Dermis microvascular lymphatic vessel endothelial cell (primary cell): ENCODE measurements at places on chromosomes 11 and 22. TPM values are rescaled to one million over a fixed set of nuclear protein-coding genes. Genes with fewer than 3 reads are reported as not detected.

ALDH3B2 gene
- not detected in 2 replicates for total RNA-seq

ATL3 gene
- total RNA-seq = 85.6 and 87.2 TPM in 2 replicates

RAB3IL1 gene
- total RNA-seq = 1.9 and 11.3 TPM in 2 replicates

TNKS1BP1 gene
- 42.0 and 51.5 TPM in 2 replicates for total RNA-seq

TTC36 gene
- 0.64 and 0.76 TPM in 2 replicates for total RNA-seq

SLC43A3 gene
- total RNA-seq = 24.4 and 35.3 TPM in 2 replicates

C11orf24 gene
- 5.4 and 5.9 TPM in 2 replicates for total RNA-seq

OR6T1 gene
- not detected in 2 replicates for total RNA-seq

TMEM121B gene
- total RNA-seq = 0.13 and 0.25 TPM in 2 replicates

RAC2 gene
- 11.8 and 12.8 TPM in 2 replicates for total RNA-seq

HEPHL1 gene
- not detected in 2 replicates for total RNA-seq

CCDC15 gene
- total RNA-seq = 2.3 and 2.6 TPM in 2 replicates

TMEM45B gene
- total RNA-seq = 1.9 and 2.9 TPM in 2 replicates

DHCR7 gene
- total RNA-seq = 42.6 and 57.5 TPM in 2 replicates

DRD4 gene
- total RNA-seq = under 0.01 TPM in 1 of 2 replicates, not detected in the other

TNNI2 gene
- not detected in 2 replicates for total RNA-seq

WBP2NL gene
- not detected in 2 replicates for total RNA-seq

SVIP gene
- 8.2 and 10.8 TPM in 2 replicates for total RNA-seq

CACNA1I gene
- not detected in 2 replicates for total RNA-seq

OR51A7 gene
- total RNA-seq = not detected in 2 replicates

APOBEC3B gene
- total RNA-seq = 0.76 and 1.3 TPM in 2 replicates

MB gene
- total RNA-seq = not detected in 2 replicates

RCOR2 gene
- total RNA-seq = 0.13 TPM in 2 replicates
